Naive B cell (primary cell): ENCODE measurements at places on chromosomes 2 and 18. TPM values are rescaled to one million over a fixed set of nuclear protein-coding genes. Genes with fewer than 3 reads are reported as not detected.

The SDC1 gene
- polyA plus RNA-seq: not detected

The DSG4 gene
- polyA plus RNA-seq: not detected

The LYG2 gene
- not detected for polyA plus RNA-seq

The POTEI gene
- polyA plus RNA-seq: not detected

The GPR75 gene
- polyA plus RNA-seq: not detected

The AGXT gene
- polyA plus RNA-seq: not detected

The KCNK3 gene
- not detected for polyA plus RNA-seq
